ENCODE measurements at places on chromosomes 12 and 14.

GRCh38 chr12:17593715-17594406 is 496.1 kb downstream of the RERGL start:
- no peak for DNase-seq

DNA sequence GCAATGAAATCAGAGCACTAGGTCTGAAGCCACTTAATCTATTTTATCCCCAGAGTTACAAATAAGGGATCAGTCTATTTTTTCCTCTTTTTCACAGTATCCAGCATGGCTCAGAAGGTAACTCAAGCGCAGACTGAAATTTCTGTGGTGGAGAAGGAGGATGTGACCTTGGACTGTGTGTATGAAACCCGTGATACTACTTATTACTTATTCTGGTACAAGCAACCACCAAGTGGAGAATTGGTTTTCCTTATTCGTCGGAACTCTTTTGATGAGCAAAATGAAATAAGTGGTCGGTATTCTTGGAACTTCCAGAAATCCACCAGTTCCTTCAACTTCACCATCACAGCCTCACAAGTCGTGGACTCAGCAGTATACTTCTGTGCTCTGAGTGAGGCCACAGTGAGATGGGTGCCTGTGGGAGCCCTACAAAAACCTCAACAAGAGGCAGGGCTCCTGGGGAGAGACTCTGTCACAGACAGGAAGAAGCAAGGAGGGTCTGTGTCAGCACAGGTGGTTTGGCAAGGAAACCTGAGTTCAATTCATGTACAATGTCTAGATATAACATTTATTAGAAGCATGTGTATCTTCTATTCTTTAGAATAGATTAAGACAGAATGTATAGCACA is 334.3 kb upstream of the OR4E1 start:
- no peak for DNase-seq

DNA sequence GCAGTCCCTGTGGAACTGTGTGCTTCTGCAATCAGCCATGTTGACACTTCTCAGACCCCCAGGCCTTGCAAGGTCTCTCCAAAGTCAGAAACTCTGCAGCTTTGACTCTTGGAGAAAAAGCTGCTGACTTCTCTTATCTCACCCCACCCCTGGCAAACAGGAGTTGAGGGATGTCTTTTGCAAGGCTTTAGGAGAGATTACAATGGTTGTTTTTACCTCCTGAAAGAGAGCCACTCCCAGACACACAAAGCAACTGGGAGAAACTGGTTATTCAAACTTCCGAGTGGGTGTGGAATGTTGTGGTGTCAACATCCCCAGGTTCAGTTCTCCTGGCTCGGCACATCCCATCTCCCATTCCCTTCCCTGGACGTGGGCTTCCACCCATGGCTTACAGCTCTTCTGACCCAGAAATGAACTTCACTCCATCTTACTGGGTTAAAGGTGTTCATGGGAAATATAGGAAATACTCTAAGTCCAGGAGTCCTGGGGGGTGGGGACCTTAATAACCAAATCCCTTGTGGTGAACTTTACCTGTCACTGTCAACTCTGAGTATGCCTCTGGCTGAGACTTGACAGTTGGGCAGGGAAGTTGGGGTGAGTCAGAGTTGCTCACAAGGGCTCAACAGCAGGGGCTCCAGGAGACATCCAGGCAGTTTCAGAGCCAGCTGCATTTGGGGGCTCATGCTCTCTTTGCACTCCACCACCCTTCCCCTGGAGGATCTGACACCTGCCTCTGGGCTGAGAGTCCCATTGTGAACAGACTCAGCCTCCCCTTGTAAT is 41.9 kb downstream of the CCDC177 start:
- DNase-seq, result no peak

GRCh38 chr12:8956772-8957171 is 7.3 kb upstream of the M6PR start:
- no peak for DNase-seq

DNA sequence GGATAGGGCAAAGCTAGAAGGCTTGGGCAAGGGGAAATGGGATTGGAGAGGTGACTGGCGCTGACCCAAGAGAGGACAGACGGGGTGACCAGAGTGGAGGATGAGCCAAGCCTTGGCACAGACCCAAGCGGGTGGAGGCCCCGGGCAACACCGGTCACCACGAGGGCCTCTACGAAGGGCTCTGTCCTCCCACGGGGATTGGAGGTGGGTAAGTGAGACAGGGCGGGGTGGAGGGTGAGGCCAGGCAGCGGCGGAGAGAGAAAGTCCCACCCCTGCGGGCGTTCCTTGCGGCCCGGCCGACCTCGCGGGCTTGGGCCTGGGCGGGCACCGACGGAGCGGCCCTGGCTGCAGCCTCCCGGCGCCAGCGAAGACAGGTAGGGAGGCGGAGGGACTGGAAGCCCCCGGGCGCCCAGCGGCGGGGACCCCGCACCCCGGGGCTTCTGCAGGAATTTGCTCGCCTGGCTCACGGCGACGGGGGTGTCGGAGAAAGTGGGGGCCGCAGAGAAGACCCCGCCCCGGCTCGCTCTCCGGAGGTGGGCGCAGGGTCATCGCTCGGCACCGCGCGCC is at the start of gene PAPLN:
Gene PAPLN, plus strand, starts transcription at position 288 of the 567 bp plus-strand sequence. CDS start 2,273 bp downstream, outside the sequence.
- peak; percentile 33 for DNase-seq

Measured in eye (tissue), 1 donor.